T-cell (primary cell): ENCODE measurements at places on chromosomes 4 and X.

- no peak for DNase-seq
Measured at GRCh38 chr4:62159306-62159705, 959.2 kb downstream of the ADGRL3 start.

DNA sequence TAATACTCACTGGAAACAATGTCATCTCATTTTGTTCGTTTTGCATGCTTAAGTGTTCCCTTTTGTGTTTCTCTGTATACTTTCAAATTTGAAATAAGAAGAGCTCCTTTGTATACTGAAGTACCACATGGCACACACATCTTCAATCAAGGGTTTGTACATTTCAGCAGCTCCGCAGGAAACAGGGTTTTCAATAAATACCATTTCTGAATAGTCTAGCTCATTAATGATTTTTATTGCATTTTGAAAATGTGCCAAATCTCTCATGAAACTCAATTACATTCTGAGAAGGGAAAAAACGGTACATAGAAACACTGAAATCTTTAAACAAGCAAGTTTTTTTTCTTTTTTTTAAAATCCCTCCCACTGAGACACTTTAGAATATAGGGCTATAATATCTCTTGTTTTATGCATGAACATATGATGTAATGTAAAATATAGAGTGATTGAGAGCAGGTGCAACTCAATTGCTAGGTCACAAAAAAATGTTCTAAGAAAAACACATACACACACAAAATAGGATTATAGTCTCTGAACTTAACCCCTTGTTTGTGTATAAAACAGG lies 914.2 kb upstream of the PCDH7 start:
- DNase-seq: no peak

- DNase-seq: no peak
Measured at GRCh38 chrX:119337201-119337600, 61.9 kb upstream of the SLC25A43 start.

GRCh38 chr4:144355811-144356757 lies 215.6 kb upstream of the GYPA start:
- DNase-seq: no peak

GRCh38 chr4:180304321-180304720 lies 1938.9 kb upstream of the TENM3 start:
- DNase-seq: no peak

GRCh38 chr4:136371231-136371630 lies 1161.1 kb downstream of the PCDH18 start:
- DNase-seq: no peak

- no peak for DNase-seq
Measured at GRCh38 chrX:148314876-148315275, 185.5 kb upstream of the AFF2 start.

DNA sequence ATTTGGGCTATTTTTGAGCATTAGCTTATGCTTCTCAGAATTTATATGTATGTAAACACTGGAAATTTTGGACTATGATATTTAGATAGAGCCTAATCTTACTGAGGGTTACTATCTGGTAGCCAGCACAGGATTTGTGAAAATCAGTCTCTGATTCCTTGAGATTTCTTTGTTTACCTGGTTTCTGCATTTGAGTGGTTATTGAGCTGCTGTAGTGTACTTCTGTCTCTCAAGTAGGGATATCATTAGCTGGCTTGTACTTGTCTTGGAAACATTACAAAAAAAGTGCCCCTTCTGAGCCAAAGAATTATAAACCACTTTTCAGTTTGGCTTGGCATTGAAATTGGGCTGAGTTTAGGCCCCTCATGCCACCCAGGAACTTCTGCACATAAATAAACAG lies 49.7 kb downstream of the TLL1 start:
- no peak for DNase-seq

- DNase-seq: no peak
Measured at GRCh38 chr4:84944947-84945346, 21.5 kb downstream of the WDFY3 start.
